ENCODE measurements at places on chromosomes 5 and 9.

DNA sequence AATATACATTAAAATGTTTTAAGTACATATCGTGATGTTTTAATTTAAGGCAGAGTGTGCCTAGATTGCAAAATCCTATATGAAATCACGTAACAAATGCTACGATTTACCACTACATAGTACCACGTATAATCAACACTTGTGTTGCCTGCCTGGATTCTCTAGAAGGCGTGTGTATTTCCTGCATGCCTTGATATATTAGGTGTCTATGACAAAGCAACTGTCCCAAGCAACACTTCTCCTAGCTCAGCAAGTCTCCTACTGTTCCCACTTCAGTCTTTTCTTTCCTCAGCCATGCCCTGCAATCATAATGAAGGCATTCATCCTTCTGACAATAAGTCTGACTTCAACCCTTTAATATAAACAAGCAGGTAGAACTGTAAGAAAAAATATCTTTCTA, 89.6 kb downstream of the PTPRD start:
- no peak for DNase-seq

GRCh38 chr5:120735076-120735475, 271.0 kb downstream of the PRR16 start:
- no peak for DNase-seq

DNA sequence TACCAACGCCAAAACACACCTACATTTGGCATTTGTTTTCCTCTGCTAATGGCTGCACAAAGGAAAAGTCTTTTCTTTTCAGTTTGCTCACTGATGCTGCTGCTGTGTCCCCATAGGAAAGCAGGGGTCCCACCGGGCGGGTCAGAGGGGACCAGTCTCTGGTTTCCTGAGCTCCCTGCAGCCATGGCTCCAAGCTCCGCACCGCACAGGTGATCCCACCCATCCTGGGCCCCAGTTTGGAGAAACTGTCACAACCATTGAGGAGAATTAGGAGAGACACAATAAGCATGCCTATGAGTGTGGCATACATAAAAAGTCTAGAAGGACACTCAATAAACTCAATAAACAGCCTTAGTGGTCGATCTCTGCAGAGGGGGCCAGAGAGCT, 19.9 kb downstream of the MED10 start:
- DNase-seq = no peak

- no peak for DNase-seq
These were observed 169.4 kb downstream of the PAPPA start for GRCh38 chr9:116323012-116323411.

- DNase-seq = no peak
These were observed 1007.1 kb upstream of the WWC1 start for GRCh38 chr5:167284222-167284890.

GRCh38 chr5:132952829-132953228, 10.6 kb downstream of the AFF4 start:
- no peak for DNase-seq

GRCh38 chr9:100211476-100211875, 112.4 kb downstream of the INVS start:
- DNase-seq = no peak

DNA sequence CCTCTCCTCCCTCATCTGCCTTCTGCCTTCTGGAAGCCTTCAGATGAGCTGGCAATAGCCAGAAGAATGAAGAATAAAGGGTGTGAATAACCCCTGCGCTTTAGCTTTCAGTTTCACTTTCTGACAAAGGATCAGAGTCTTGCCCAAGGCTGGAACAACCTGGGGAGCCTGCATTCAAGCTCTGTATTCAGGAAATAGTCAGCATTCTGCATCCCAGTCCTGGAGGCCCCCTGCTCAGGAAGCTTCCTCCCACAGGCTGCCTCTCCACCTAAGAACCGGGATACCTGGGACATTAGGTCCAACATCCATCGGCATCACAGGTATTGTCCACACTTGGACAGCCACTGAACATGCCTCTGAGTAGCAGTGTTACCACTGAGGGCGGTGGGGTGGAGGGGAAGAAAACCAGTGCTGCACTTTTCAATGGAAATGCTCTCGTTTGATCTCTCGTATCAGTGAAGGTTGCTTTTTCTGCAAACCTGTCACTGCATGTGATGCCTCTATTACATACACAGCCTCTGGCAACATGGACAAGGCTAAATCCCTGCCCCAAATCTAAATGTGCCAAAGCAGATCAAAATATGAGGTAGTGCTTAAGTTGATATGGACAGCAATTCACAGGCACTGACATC, 39.8 kb upstream of the ACO1 start:
- no peak for DNase-seq

DNA sequence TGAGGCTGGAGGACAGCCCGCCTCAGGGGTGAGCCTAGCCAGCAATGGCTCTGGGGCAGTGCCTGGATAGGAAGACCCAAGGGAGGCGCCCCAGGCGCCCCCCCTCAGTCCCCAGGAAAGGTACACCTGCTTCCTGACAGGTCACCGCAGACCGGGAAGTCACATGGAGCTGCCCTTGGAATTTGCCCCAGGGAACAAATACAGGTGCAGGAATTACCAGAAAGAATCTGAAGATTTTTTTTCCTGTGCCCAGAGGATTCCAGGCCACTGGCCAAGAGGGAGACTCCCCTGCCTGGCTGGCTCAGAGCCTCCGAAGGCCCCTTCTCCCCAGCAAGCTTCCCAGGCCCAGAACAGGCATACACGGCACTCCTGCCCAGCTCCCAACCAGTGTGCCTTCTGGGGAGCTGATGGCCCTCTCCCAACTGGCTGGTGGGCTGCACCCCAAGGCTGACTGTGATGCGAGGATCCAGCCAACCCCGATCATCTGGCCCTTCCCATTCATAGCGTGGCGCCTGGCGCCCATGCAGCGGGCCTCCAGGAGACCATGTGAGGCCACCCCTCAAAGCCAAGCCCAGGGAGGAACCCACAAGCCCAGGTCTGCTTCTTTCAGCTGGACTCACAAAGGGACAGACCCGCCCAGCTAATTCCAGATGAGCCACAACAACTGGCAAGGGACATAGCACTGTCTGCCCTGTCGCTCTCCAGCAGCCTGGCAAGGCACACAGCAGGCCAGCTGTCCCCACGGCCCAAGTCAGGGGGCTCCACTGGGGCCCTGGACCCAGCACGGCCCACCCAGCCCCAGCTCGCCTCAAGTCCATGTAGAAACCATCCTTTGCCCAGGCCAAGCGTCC, 2.3 kb downstream of the TPRN start:
- DNase-seq = no peak

DNA sequence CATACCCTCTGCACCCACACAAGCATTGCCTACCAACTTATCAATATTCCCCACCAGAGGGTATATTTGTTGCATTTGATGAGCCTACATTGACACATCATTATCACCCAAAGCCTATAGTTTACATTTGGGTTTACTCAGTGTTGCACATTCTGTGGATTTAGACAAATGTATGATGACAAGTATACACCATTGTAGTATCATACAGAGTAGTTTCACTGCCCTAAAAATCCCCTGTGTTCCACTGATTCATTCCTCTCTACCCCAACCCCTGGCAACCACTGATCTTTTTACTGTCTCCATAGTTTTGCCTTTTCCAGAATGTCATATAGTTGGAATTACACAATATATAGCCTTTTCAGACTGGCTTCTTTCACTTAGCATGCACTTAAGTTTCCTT, 85.7 kb upstream of the CPLX2 start:
- no peak for DNase-seq

GRCh38 chr9:121700832-121701419, 49.5 kb downstream of the DAB2IP start:
- DNase-seq = no peak

GRCh38 chr5:80608731-80609130, 38.7 kb upstream of the ANKRD34B start:
- no peak for DNase-seq

DNA sequence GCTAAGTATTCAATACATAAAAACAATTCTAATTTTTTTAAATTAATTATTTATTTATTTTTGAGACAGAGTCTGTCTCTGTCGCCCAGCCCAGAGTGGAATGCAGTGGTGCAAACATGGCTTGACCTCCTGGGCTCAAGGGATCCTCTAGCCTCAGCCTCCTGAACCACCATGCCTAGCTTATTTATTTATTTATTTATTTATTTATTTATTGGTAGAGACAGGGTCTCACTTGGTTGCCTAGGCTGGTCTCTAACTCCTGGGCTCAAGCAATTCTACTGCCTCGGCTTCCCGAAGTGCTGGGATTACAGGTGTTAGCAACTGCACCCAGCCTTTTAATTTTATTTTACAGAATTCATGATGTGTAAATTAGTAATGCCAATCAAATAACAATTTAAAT, 33.7 kb upstream of the ZFYVE16 start:
- DNase-seq = no peak

- DNase-seq = no peak
These were observed 154.1 kb upstream of the TUT7 start for GRCh38 chr9:86508208-86508903.

DNA sequence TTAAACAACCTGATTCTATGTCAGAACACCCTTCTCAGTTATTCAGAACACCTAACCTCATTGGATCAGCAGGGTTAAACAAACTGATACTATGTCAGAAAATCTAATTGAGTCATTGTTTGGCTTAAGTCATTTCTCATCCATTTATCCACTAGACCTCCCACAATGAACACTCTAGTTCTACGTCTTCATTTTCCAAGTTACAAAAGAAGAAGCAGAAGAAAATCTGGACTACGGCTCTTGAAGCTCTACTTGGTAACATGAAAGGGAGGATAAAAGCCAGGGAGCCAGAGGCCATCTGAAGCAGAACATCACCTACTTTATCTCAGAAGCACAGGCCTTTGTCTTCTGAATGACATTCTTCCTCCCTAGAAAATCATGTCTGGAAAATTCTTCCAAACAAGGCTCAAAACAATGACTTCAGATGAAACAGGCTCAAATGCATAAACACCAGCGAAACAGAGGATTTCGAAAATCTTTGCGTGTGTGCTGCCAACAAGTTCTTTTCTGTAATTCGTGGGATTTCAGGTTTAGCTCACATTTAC, 35.4 kb upstream of the TGFBI start:
- DNase-seq = no peak

GRCh38 chr5:144712090-144712489, 541.4 kb downstream of the KCTD16 start:
- no peak for DNase-seq

DNA sequence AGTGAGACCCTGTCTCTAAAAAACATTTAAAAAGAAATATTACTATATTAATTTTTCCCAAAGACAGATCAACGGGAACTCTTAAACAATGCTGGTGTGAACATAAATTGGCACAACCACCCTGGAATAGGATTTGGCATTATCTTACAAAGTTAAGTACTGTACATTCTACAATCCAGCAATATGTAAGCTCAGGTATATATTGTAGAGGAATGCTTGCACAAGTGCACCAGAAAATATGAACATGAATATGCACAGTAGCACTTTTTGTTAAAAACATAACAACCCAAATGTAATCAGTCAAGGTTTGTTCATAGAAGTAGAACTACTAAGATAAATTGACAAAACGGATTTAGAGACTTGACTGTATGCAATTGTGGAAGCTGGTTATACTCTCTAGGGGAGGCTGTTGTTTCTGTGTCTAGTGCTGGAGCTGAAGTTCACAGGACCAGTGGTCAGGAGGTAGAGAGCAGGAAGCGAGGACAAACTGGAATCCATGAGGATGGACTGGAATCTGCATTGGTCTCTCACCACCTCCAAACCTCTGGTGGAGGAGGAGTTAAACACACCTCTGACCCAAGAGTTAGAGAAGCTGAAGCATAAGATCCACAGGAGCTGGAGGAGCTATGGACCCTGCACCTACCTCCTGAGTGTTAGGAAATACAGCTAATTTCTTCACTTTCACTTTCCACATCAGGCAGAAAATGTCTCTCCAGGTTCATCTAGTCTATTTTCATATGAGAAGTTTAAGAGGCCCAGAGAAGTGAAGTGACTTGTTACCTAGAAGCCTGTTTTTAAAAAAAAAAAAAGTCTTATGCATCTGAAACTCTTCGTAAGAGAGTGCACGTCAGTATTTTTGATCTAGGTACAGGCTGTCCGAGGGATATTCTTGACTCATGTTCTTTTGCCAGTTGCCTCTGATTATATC, 20.3 kb upstream of the RIC1 start:
- DNase-seq = no peak

GRCh38 chr5:35036536-35036935, 11.2 kb downstream of the AGXT2 start:
- no peak for DNase-seq

DNA sequence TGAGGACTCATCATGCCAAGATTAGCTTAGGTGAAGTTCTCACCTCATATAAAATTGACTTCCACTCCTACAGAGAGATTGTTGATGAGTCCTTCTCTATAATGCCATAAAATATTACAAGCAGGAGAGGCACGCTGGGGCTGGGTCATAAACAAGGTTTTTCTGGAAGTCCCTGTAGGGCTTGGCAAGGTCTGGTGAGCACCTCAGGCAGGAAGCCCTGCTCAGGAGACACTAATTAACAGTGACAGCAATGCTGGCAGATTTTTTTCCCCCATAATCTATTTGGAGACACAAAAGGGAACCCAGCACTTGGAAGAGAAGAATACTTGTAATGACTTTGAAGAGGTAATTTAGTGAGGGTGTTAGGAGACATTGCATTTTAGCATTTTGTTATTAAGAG, 118.7 kb downstream of the DIRAS2 start:
- DNase-seq = no peak

DNA sequence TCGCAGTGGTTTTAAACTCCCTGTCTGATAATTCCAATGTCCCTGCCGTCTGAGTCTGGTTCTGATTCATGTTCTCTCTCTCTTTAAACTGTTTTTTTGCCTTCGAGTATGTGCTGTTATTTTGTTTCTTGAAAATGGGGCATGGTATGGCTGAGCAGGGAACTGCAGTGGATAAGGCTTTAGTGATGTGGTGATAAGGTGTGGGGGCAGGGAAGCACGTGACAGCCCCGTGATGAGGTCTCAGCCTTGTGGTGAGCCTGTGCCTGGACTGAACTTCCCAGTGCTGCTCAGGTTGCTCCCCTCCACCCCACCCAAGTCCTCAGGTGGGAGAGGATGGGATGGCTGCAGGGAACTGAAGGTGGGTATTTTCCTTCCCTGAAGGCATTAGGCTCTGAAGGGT, 5.5 kb upstream of the ZNF354B start:
- DNase-seq = no peak

GRCh38 chr5:76608833-76609232, 14.4 kb downstream of the F2RL2 start:
- no peak for DNase-seq

- DNase-seq = no peak
These were observed 304.0 kb upstream of the CDH12 start for GRCh38 chr5:23157169-23157568.

- DNase-seq = no peak
These were observed 24.2 kb downstream of the ABO start for GRCh38 chr9:133250741-133251170.

GRCh38 chr5:53323511-53323910, 156.9 kb upstream of the FST start:
- no peak for DNase-seq

DNA sequence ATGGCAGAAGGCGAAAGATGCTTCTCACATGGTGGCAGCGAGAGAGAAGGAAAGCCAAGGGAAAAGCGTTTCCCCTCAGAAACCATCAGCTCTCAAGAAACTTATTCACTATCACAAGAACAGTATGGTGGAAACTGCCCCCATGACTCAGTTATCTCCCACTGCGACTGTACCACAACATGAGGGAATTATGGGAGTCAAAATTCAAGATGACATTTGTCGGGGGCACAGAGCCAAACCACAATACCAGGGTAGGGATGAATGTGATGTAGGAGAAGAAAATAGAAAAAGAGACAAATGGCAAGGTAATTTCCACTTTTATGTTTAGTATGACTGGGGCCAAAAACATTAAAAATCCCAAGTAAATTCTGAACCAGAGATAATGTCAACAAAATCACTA, 216.8 kb downstream of the TRIM36 start:
- no peak for DNase-seq

- no peak for DNase-seq
These were observed 253.2 kb downstream of the CEMIP2 start for GRCh38 chr9:71515107-71515506.

- DNase-seq = no peak
These were observed 25.9 kb downstream of the CPLX2 start for GRCh38 chr5:175897285-175897684.

Data from effector memory CD8-positive, alpha-beta T cell (primary cell).